Prostate gland (tissue), 2 donors: ENCODE measurements at places on chromosomes 3 and 15. TPM values are rescaled to one million over a fixed set of nuclear protein-coding genes. Genes with fewer than 3 reads are reported as not detected.

DNA sequence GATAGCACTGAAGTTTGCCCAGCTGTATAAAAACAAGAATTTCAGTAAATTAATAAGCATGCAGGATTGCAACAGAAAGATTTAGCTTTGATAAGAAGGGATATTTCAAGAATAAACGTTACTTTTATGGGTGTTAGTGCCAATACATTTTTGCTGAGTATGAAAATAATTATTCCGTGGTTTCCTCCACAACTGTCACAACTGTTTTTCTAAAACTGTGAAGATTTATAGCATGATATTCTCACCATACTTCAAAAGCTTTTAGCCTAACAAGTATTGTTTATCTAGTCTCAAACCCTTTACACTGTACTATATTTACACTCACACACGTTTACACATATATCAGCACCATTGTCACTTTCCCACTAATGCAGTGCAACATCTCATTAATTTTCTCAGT is 200.5 kb downstream of the TPRG1 start:
- no peak overlapping the region for H3K4me3 ChIP-seq
- no peak for DNase-seq
- no peaks in the 10 kb centered on the region for H3K4me1 ChIP-seq
- H3K27me3 ChIP-seq, result no peaks in the 10 kb centered on the region

GRCh38 chr3:195046441-195046840 is 224.5 kb downstream of the XXYLT1 start:
- no peak for DNase-seq
- H3K4me3 ChIP-seq, result no peak overlapping the region
- H3K4me1 ChIP-seq, result no peaks in the 10 kb centered on the region

GRCh38 chr3:24802614-24803013 is 308.0 kb upstream of the THRB start:
- H3K4me1 ChIP-seq, result no peaks in the 10 kb centered on the region
- no peak overlapping the region for H3K4me3 ChIP-seq
- H3K27me3 ChIP-seq, result no peaks in the 10 kb centered on the region
- no peaks in the 10 kb centered on the region for H3K36me3 ChIP-seq

DNA sequence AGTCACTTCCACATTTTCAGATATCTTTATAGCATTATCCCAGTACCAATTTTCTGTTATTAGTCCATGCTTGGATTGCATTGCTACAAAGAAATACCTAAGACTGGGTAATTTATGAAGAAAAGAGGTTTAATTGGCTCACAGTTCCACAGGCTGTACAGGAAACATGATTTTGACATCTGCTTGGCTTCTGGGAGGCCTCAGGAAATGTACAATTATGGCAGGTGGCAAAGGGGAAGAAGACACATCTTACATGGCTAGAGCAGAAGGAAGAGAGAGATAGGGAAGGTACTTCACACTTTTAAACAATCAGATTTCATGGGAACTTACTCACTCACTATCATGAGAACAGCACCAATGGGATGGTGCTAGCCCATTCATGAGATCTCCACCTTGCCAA is 172.3 kb upstream of the GPR149 start:
- no peaks in the 10 kb centered on the region for H3K36me3 ChIP-seq
- no peaks in the 10 kb centered on the region for H3K27me3 ChIP-seq
- no peak overlapping the region for H3K4me3 ChIP-seq
- no peak overlapping the region for H3K27ac ChIP-seq
- no peaks in the 10 kb centered on the region for H3K4me1 ChIP-seq

- H3K27ac ChIP-seq, result no peak overlapping the region
- no peaks in the 10 kb centered on the region for H3K27me3 ChIP-seq
- no peaks in the 10 kb centered on the region for H3K4me1 ChIP-seq
- H3K4me3 ChIP-seq, result no peak overlapping the region
- no peak for DNase-seq
- no peaks in the 10 kb centered on the region for H3K36me3 ChIP-seq
Measured at GRCh38 chr15:94494732-94495131, 263.4 kb downstream of the MCTP2 start.

DNA sequence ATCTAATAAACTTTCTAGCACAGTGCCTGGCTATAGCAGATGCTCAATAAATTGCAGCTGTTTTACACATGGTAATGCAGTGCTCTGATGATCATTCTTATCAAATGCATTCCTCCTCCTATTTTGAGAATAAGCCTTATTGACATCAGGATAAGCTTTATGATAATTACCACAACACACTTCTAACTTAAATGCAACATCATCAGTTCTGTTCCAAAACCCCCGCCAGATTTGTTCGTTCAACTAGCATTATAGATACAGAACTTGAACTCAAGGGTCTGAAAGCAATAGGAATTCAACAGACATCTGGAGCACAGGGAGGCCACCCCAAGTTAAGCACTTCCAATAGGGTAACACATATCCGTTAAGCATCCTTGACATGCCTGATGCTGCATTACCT is 684.4 kb upstream of the LMCD1 start:
- no peak overlapping the region for H3K4me3 ChIP-seq
- no peaks in the 10 kb centered on the region for H3K4me1 ChIP-seq
- H3K27ac ChIP-seq, result no peak overlapping the region

- H3K27ac ChIP-seq, result no peak overlapping the region
- no peaks in the 10 kb centered on the region for H3K36me3 ChIP-seq
- H3K4me3 ChIP-seq, result no peak overlapping the region
- DNase-seq, result no peak
- no peaks in the 10 kb centered on the region for H3K4me1 ChIP-seq
Measured at GRCh38 chr3:191139736-191140135, 59.3 kb upstream of the OSTN start.

GRCh38 chr3:141839389-141839788 is 37.1 kb upstream of the ATP1B3 start:
- H3K4me1 ChIP-seq, result no peaks in the 10 kb centered on the region
- H3K36me3 ChIP-seq, result no peaks in the 10 kb centered on the region
- H3K4me3 ChIP-seq, result no peak overlapping the region
- H3K27me3 ChIP-seq, result no peaks in the 10 kb centered on the region
- no peak for DNase-seq

DNA sequence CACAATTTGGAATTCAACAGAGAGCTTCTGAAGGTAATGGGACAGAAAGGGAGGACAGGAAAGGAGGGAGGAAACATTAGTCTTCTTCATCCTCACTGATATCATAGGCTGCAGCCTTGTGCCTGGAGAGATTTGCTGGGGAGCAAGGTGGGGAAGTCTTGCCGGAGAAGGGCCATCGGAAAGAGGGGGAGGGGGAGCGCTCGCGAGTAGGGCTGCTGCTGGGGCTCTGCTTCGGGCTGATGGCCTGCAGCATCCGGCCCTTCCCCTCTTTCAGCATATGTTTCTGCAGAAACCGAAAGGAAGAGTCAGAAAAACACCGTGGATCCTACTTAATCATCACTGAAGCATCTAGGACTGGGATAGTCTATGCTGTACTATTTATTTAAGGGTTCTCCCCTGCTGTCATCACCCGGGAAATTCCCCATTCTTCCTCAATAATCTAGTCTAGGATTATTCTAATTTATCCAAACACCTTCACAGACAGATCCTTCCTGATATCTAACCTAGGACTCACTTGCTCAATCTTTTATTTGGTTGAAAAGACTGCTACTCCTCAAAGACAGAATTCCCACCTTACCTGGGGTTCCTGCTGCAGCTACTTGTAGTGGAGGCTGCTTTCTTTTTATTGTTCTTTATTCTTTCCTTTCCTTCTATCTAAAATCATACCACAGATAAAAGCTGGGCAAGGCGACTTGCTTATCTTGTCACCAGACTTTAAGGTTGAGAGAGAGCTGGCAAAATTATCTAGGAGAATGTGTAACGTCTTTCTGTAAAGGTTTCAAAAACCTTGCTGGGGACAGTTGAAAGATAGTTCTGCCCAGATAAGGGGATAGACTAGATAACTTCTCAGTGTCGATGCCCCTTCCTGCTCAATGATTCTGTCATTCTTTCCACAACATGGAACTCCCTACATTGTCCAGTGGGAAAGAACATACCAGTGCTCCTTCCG is 22.6 kb downstream of the SLC51A start:
- no peaks in the 10 kb centered on the region for H3K27me3 ChIP-seq
- no peak overlapping the region for H3K4me3 ChIP-seq
- no peaks in the 10 kb centered on the region for H3K4me1 ChIP-seq
- no peak overlapping the region for H3K27ac ChIP-seq
- no peak for DNase-seq

DNA sequence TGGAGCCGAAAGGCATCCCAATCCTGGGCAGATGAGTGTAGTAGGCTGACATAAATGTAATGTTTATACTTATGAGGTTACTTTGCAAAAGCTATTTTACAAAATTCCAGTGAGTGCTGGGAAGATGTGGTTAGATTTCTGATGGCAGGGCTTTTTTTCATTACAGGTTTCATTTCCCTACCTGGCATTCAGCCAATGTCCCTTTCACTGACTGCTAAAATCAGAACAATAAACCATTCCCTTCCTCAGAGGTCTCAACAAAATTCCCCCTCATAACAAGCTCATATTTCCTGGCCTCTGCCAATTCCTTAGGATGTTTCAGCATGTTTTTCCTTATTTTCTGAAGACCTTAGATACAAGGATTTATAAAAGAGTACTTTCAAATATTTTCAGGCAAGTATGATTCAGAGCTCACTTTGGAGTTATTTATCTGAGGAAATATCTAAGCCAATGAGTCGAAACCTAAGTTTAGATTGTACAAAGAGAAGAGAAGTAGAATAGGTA is 40.9 kb upstream of the CCDC80 start:
- H3K36me3 ChIP-seq, result no peaks in the 10 kb centered on the region
- no peaks in the 10 kb centered on the region for H3K4me1 ChIP-seq
- H3K27me3 ChIP-seq, result no peaks in the 10 kb centered on the region
- no peak overlapping the region for H3K27ac ChIP-seq
- DNase-seq, result no peak
- no peak overlapping the region for H3K4me3 ChIP-seq

GRCh38 chr3:188309437-188310269 is 155.7 kb downstream of the LPP start:
- no peak overlapping the region for H3K4me3 ChIP-seq
- no peaks in the 10 kb centered on the region for H3K27me3 ChIP-seq
- no peaks in the 10 kb centered on the region for H3K4me1 ChIP-seq
- no peak for DNase-seq
- no peaks in the 10 kb centered on the region for H3K36me3 ChIP-seq

GRCh38 chr3:113565555-113565954 is 33.2 kb downstream of the SIDT1 start:
- no peak overlapping the region for H3K4me3 ChIP-seq
- no peaks in the 10 kb centered on the region for H3K27me3 ChIP-seq

DNA sequence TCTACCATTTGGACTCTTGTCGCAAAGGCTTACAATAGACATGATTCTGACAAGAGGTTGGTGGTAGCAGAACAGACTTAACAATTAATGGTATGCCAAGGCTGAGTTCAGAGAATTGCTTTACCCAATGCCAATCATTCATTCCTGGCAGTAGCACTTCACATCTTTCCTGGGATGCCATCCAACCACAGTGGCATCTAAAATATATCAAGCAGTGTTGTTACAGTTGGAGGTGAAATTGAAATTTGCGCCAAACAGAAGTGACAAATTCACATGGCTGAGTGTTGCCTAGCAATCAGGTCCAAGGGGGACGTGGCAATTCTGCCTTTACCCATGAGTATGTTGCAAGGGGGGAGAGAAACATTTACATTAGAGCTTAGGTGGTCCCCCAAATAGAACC is 21.0 kb upstream of the DPH6 start:
- DNase-seq, result no peak
- H3K4me3 ChIP-seq, result no peak overlapping the region
- no peaks in the 10 kb centered on the region for H3K36me3 ChIP-seq
- no peaks in the 10 kb centered on the region for H3K4me1 ChIP-seq

- H3K27me3 ChIP-seq, result no peaks in the 10 kb centered on the region
- H3K4me1 ChIP-seq, result no peaks in the 10 kb centered on the region
- no peak for DNase-seq
- H3K4me3 ChIP-seq, result no peak overlapping the region
- no peak overlapping the region for H3K27ac ChIP-seq
- H3K36me3 ChIP-seq, result no peaks in the 10 kb centered on the region
Measured at GRCh38 chr3:111906656-111907055, 47.6 kb downstream of the PHLDB2 start.

GRCh38 chr3:174457758-174458157 is 401.4 kb upstream of the NAALADL2 start:
- no peak overlapping the region for H3K27ac ChIP-seq
- no peaks in the 10 kb centered on the region for H3K36me3 ChIP-seq
- no peak overlapping the region for H3K4me3 ChIP-seq
- no peaks in the 10 kb centered on the region for H3K4me1 ChIP-seq
- DNase-seq, result no peak

The WNT5A gene
- total RNA-seq, result 9.5 TPM

The SLC35G2 gene
- total RNA-seq, result 17.4 TPM

The DAZL gene
- not detected for total RNA-seq
